ENCODE measurements at places on chromosomes 7 and 10. TPM values are rescaled to one million over a fixed set of nuclear protein-coding genes. Genes with fewer than 3 reads are reported as not detected.

- H3K27me3 ChIP-seq, result no peaks in the 10 kb centered on the region
- no peaks in the 10 kb centered on the region for H3K36me3 ChIP-seq
- no peak overlapping the region for H3K27ac ChIP-seq
- DNase-seq, result no peak
- H3K4me1 ChIP-seq, result no peaks in the 10 kb centered on the region
Observed at GRCh38 chr7:51121036-51121790, 195.4 kb downstream of the COBL start.

Gene GGCT
- 21.6 TPM for total RNA-seq

Gene NMT2
- 15.2 TPM for total RNA-seq

Gene GTPBP4
- total RNA-seq, result 24.8 TPM

Gene TMEM270
- not detected for total RNA-seq

Gene TMEM139
- not detected for total RNA-seq

DNA sequence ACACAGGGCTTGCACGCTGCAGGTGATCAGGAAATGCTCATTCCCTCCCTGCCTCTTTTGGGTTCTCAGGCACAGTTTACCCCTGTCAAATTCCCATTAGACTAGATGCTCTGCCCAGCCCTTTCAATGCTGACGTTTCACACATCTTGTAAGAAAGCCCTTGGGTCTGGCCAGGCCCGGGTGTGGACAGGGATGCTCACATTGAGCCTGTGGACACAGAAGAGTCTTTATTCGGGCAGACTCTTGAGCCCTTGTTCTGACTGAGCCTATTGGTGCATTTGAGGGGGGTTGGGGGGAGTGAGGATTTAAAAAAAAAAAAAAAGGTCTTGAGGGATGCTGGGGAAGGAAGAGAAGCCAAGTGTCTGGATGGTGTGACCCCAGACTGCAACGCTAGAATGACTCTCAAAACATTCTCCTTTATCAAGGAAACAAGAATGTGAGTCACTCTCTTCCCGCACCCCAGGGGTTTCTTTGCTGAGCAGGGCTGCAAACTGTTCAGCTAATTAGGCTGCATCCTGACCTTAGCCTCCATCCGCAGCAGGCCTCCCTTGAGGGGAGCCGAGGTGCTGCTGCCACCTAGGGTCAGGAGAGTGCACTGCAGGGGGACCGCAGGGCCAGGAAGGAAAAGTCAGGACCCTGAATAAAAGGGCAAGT is 53.6 kb upstream of the TMEM72 start:
- no peak overlapping the region for H3K4me3 ChIP-seq
- DNase-seq, result no peak
- no peaks in the 10 kb centered on the region for H3K36me3 ChIP-seq
- no peaks in the 10 kb centered on the region for H3K27me3 ChIP-seq

GRCh38 chr10:103947799-103948516 is 19.0 kb upstream of the SLK start:
- no peak overlapping the region for H3K27ac ChIP-seq
- no peaks in the 10 kb centered on the region for H3K36me3 ChIP-seq
- no peaks in the 10 kb centered on the region for H3K27me3 ChIP-seq
- H3K4me1 ChIP-seq, result no peaks in the 10 kb centered on the region
